Temporal lobe (tissue), 4 donors: ENCODE measurements at places on chromosomes 4 and X. TPM values are rescaled to one million over a fixed set of nuclear protein-coding genes. Genes with fewer than 3 reads are reported as not detected.

Gene ATOH1
- total RNA-seq, result not detected

Gene RRH
- 0.25 TPM for total RNA-seq

Gene SLC4A4
- total RNA-seq, result 17.7 TPM

Gene GYPA
- total RNA-seq, result 1.7 TPM

Gene GYG2
- 6.1 TPM for total RNA-seq

Gene EPHA5
- 128 TPM for total RNA-seq

Gene FAM149A
- total RNA-seq, result 30.5 TPM

Gene CDKL2
- total RNA-seq, result 41.8 TPM

Gene STARD8
- 2.5 TPM for total RNA-seq

Gene SORBS2
- total RNA-seq, result 70.8 TPM
